ENCODE measurements at places on chromosomes 2 and 18.

- no peak for DNase-seq
Observed at GRCh38 chr2:144407262-144407661, 112.7 kb downstream of the ZEB2 start.

GRCh38 chr2:149004836-149005235 lies 33.7 kb upstream of the LYPD6B start:
- DNase-seq, result no peak

GRCh38 chr2:197339016-197339415 lies 28.4 kb upstream of the ANKRD44 start:
- DNase-seq, result no peak

DNA sequence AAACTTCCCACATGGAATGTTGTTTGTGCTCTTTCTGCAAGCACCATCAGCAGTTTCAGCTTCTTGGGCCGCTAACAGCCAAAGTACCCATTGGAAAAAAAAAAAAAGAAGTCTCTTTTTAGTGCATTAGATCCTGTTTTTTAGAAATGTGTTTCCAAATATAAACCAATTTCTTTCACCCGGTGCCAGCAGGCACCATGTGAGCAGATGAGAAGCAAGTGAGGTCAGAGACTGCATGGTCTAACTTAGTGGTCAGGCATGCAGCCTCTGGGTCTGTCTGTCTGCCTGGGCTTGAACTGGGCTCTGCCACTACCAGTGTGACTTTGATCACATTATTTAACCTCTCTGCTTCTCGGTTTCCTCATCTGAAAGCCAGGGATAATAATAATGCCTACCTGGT lies 75.2 kb upstream of the NRP2 start:
- no peak for DNase-seq

DNA sequence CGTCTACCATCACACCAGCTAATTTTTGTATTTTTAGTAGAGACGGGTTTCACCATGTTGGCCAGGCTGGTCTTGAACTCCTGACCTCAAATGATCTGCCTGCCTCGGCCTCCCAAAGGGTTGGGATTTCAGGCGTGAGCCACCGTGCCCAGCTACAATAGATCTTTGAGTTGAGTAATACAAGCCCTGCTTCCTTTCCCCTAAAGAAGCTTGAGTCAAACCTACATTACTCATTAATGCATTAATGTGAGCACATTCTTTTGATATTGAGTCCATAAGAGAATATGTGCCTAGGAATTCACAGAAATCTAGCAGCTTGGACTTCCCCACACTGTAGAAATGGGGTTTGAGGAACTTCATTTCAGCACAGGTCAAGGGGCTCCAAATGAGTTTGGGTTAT lies 39.6 kb downstream of the PSMG2 start:
- DNase-seq, result no peak

- no peak for DNase-seq
Observed at GRCh38 chr2:84891355-84892010, 10.6 kb upstream of the TRABD2A start.

Measured in activated CD4-positive, alpha-beta memory T cell treated with anti-CD3 and anti-CD28 coated beads for 36 hours (primary cell).